ENCODE measurements at places on chromosomes 1 and 21.
A peak's percentile ranks its signal among the peaks of the same experiment; 100 is the strongest.

DNA sequence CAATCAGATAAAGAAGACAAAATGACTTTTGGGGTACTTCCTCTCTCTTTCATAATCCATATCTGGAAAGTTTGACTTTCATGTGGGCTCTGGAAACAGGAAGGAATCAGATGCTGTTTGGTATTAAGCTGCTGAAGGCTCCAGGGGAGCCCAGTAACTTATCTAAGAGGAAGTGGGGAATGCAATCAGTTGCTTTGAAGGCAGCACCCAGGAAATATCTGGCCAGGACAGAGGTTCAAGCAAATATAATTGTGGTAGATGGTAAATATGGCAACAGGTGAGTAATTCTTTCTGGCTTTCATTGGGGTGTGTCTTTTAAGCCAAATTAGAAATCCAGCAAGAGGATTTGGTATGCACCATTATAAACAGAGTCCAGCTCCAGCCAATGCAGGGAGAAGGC, 44.4 kb downstream of the COLGALT2 start:
- DNase-seq: no peak

GRCh38 chr1:108066808-108067207, 101.8 kb upstream of the VAV3 start:
- no peak for DNase-seq

- DNase-seq: no peak
These were observed 144.3 kb downstream of the NTPCR start for GRCh38 chr1:233094691-233095090.

DNA sequence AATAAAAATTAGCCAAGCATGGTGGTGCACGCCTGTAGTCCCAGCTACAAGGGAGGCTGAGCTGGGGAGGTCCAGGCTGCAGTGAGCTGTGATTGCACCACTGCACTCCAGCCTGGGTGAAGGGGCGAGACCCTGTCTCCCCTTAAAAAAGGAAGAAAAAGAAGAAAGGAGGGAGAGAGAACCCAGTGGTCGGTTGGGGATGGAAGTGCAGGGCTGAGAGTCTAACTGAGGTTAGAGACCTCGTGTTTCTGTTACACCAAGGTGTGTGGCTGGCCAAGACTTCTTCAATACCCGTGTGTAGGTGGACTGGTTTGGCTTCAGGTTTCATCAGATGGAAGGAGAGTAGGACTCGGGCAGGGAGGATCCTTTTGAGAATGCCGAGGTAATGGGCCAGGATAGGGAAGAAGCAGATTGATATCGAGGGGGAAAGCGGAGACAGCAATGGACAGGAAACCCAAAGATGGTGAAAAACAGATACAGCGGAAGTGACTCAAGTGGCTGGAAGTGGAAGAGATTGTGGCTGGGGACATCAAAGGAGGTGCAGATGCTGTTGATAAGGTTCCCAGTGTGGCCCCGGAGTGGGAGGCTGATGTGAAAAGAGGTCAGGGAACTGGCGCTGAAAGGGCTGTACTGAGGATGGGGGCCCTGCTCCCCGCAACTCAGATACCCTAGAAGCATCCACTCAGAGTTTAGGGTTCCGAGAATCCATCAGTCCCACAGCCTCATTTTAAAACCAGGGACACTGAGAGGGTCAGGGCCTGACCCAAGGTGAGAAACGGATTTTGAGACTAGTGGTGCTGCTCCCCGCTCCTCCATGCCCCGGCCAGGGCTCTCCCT, 681 bp upstream of the UBXN10 start:
- DNase-seq: peak; percentile 77

- DNase-seq: no peak
These were observed 1.7 kb upstream of the RIPK4 start for GRCh38 chr21:41768437-41769042.

GRCh38 chr1:44114098-44114497, 4.5 kb upstream of the KLF17 start:
- no peak for DNase-seq

DNA sequence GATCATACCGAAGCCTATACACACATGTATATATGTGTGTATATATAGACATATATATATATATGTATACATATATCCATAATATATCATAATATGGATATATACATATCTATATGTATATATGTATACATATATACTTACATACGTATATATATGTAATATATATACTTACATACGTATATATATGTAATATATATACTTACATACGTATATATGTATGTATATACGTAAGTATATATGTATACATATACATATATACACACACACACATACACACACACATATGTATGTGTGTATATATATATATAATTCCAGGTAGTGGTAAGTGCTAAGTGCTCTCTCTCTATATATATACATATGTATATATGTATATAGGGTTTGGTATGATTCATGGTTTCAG, 9.7 kb upstream of the TMEM35B start:
- no peak for DNase-seq

- no peak for DNase-seq
These were observed 7.6 kb upstream of the IFNAR1 start for GRCh38 chr21:33317145-33317544.

- no peak for DNase-seq
These were observed 44.5 kb upstream of the CCDC190 start for GRCh38 chr1:162905174-162906158.

DNA sequence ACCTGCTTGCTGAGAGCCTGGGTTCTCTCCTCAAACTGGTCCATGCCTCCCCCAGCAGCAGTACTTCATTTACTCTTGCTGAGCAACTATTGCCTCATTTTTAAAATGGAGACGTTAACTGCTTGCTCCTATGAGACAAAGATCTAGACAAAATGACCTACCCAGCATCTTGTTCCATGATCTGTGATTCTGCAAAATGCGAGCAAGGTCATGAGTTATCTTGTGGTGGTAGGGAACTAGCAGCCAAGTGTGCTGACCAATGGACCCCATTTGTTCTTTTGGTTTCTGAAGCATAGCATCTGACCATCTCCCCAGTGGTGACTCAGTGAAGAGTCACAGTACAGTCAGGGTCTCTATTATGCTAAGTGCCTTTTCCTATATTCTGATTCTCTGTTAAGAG, 40.4 kb downstream of the TBX15 start:
- DNase-seq: no peak

DNA sequence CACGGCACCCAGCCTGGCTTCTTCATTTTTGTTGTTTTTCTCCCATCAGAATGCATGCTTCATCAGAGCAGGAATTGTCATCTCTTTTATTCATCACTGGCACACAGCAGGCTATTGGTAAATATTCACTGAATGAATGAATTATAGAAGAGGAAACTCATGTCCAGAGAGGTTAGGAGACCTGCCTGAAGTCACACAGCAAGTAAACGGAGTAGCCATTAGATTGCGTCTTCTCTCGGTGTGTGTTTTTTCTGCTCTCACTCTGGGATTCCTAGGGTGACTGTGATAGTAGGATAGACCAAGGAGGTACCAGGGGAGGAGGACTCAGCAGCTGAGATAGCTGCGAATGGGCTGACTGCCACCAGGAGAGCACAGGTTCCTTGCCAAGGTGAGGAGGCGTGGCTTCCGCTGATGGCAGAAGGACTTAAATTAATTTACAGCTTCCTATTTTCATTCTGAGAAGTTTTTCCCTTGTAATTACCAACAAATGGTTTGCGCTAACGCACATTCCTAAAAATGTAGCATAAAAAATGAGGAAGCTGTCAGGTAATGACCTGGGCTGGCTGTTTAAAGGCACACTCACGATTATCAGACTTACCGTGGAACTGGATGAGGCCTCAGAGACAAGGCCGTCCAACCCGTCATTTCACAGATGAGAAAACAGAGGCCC, 4.5 kb upstream of the NCMAP start:
- no peak for DNase-seq

Data from CD4-positive, alpha-beta T cell treated with Interleukin-12 subunit alpha and Interleukin-12 subunit beta, for 1 hour (primary cell).